ENCODE measurements at places on chromosomes 13 and 19. TPM values are rescaled to one million over a fixed set of nuclear protein-coding genes. Genes with fewer than 3 reads are reported as not detected.

Gene TMEM221
- not detected for total RNA-seq

Gene ZNF470
- 4.4 TPM for total RNA-seq

DNA sequence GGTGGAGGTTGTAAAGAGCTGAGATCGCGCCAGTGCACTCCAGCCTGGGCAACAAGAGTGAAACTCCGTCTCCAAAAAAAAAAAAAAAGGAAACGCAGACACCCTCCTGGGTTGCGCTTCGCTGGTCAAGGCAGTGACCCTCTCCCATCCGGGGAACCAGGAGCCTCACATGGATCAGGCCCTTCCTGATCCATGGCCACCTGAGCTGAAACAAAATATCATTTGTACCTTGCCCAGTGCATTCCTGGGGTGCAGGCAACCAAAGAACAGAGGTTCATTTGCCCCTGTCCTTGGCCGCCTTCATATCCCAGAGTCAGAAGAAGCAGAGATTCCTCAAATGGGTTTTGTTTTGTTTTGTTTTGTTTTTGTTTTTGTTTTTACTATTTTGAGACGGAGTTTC, 8.0 kb upstream of the LSM4 start:
- no peak for DNase-seq

- no peak for DNase-seq
Measured at GRCh38 chr19:5864013-5864720, 6.2 kb downstream of the FUT5 start.

DNA sequence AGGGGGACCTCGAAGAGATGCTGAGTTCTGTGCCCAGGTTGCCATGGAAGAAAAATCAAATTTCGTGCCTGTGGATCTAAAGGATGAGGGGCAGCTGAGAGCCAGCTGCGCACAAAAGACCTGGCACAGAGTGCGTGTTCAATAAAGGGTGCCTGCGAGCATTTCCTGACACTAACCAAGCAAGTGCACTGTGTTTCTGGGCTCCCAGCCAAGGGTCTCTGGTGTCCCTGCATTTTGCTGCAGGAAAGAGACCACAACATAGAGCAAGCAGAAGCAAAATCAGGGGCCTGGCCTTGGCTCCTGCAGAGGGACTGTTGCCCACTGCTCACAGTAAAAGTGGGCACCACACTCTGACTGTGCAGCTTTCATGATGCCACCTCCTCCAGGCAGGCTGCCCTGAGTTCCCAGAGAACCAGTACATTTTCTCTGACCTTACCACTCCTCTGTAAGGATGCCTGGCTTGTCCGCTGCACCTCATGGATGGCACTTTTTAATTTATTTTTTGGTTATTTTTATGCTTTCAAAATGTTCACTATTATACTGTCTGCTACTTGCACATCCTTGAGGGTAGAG, 70.8 kb upstream of the GPR12 start:
- DNase-seq, result no peak
